ENCODE measurements at places on chromosomes 2 and 18. TPM values are rescaled to one million over a fixed set of nuclear protein-coding genes. Genes with fewer than 3 reads are reported as not detected.
A peak's percentile ranks its signal among the peaks of the same experiment; 100 is the strongest.

SRD5A2 gene
- total RNA-seq: not detected

NGEF gene
- 7.4 TPM for total RNA-seq

SLC38A11 gene
- not detected for total RNA-seq

FIGN gene
- 9.0 TPM for total RNA-seq

AKAIN1 gene
- not detected for total RNA-seq

LAMA3 gene
- total RNA-seq: 269 TPM

- H3K4me1 ChIP-seq: peaks cover 7% of the 10 kb centered on the region
- H3K27me3 ChIP-seq: no peaks in the 10 kb centered on the region
- H3K36me3 ChIP-seq: no peaks in the 10 kb centered on the region
- peak; percentile 23 for DNase-seq
- no peak overlapping the region for H3K27ac ChIP-seq
These were observed 709.6 kb downstream of the SOCS6 start for GRCh38 chr18:70998490-70998889.

DNA sequence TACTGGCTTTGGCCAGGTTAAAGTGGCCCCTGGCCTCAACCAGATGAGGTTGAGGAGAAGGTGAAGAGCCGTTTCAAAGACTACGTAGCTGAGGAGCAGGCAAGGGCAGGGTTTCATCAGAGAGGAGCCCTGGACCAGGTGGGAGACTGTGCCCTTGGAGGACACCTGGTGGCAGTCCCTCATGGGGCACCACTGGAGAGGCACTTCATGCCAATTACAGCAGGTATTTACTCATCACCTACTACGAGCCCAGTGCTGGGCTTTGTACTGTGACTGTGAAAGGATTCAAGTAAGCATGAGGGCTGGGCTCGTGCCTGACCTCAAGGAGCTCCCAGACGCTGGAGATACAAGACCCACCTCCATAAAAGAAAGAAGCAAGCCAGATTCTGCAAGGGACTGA is 37.6 kb downstream of the SMAD7 start:
- H3K27me3 ChIP-seq: no peaks in the 10 kb centered on the region
- peak; percentile 56 for DNase-seq
- no peak overlapping the region for H3K4me3 ChIP-seq
- H3K27ac ChIP-seq: no peak overlapping the region

DNA sequence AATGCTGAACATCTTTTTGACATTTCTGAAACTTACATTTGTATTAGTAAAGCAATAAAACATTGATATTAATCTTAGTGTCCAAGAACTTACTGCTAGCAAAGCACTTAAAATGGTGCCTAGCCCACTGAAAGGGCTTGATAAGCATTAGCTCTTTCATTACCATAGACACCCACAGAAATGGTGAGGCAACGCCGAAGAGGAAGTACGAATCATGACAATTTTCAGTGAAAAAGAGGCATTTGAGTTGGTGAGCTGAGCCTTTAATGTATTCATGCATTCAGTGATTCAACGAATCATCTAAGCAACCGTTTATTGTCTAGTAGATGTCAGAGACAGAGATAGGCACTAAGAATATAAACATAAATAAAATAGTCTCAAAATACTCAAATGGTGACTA is 101.1 kb downstream of the PIGN start:
- no peaks in the 10 kb centered on the region for H3K27me3 ChIP-seq
- H3K4me1 ChIP-seq: no peaks in the 10 kb centered on the region
- H3K4me3 ChIP-seq: no peak overlapping the region
- no peaks in the 10 kb centered on the region for H3K36me3 ChIP-seq
- DNase-seq: no peak
- no peak overlapping the region for H3K27ac ChIP-seq

DNA sequence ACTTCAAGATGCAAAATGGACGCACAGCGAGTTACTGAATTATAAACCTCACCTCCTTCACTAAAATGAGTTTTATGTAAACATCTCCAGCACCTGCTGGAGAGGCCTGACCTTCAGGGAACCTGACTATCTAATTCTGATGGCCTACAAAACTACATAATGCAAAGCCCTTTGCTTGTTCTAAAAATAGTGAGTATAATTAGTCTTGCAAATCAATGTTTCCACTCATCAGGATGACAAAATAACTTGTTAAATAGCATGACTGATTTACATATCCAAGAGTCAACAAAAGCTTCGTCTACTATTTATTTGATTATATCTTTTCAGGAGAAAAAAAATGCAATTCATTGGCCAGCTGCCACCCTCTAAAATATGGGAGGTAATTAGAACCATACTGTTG is 326.3 kb upstream of the MC4R start:
- no peak overlapping the region for H3K27ac ChIP-seq
- H3K4me3 ChIP-seq: no peak overlapping the region

GRCh38 chr2:152466041-152466440 is 131.1 kb downstream of the FMNL2 start:
- peak; percentile 93 for DNase-seq
- H3K36me3 ChIP-seq: peaks cover 12% of the 10 kb centered on the region
- peaks cover 55% of the 10 kb centered on the region for H3K4me1 ChIP-seq
- H3K27ac ChIP-seq: peak overlapping the region; percentile 95
- H3K4me3 ChIP-seq: peak overlapping the region; percentile 66

GRCh38 chr18:73848656-73849055 is 299.0 kb downstream of the FBXO15 start:
- peak overlapping the region; percentile 68 for H3K27ac ChIP-seq
- H3K4me3 ChIP-seq: peak overlapping the region; percentile 0
- DNase-seq: peak; percentile 48
- H3K27me3 ChIP-seq: no peaks in the 10 kb centered on the region

DNA sequence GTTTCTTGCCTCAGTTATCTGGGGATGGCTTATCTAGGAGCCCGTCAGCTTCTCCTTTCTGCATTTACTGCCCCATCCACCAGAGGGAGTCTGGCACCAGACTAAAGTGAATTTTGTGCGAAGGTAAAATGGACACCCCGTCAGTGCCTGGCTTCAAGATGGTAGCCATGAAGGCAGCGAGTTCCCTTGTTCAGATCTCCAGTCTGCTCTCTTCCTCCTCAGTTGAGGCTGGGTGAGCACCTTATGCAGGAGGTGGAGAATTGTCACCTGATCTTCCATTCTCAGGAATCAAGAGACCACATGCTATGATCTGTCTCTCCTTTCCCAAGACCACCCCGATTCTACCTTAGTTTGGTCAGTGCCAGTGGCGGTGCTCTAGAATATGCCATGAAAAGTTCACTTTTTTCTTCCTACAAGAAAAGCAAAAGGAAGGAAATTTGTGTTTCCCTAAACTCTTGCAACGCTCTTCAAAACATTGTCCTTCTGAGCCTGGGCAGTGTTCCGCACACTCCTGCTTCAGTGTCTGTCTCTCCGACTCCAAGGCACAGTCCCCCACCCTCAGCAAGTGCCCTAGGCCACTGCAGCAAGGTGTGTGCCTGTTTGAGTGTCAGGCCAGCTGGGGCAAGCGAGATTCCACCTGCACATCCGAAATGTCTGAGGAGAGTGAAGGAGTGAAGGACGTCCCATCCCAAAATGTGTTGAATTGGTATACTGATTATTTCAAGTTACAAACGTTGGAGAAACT is 168.6 kb downstream of the SS18 start:
- H3K4me1 ChIP-seq: peaks cover under 1% of the 10 kb centered on the region
- no peaks in the 10 kb centered on the region for H3K36me3 ChIP-seq
- peak; percentile 67 for DNase-seq
- H3K4me3 ChIP-seq: no peak overlapping the region

GRCh38 chr2:150169237-150169629 is 318.2 kb downstream of the RND3 start:
- no peaks in the 10 kb centered on the region for H3K36me3 ChIP-seq
- H3K4me1 ChIP-seq: peaks cover 28% of the 10 kb centered on the region
- no peak overlapping the region for H3K27ac ChIP-seq

DNA sequence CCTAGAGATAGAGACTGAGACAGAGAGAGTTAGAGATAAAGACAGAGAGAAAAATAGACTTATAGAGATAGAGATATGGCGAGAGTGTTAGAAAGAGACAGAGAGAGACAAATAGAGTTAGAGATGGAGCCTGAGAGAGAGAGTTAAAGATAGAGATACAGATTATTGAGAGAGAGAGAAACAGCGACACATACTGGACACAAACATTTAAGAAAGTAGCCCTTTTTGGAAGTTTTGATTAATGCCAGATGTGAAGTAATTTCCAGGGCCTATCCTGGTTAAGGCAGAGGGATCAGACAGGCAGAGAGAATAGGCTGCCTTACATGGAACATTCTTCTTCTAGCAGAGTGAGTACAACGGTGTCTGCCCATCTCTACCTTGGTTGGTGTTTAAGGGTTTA is 311.6 kb upstream of the CDH7 start:
- no peaks in the 10 kb centered on the region for H3K4me1 ChIP-seq
- H3K36me3 ChIP-seq: no peaks in the 10 kb centered on the region
- DNase-seq: peak; percentile 19
- no peak overlapping the region for H3K4me3 ChIP-seq

GRCh38 chr2:237864940-237865622 is 5.7 kb downstream of the RAMP1 start:
- peak overlapping the region; percentile 86 for H3K27ac ChIP-seq
- H3K36me3 ChIP-seq: no peaks in the 10 kb centered on the region
- no peak overlapping the region for H3K4me3 ChIP-seq
- H3K4me1 ChIP-seq: peaks cover 24% of the 10 kb centered on the region
- DNase-seq: peak; percentile 86
- H3K27me3 ChIP-seq: no peaks in the 10 kb centered on the region

DNA sequence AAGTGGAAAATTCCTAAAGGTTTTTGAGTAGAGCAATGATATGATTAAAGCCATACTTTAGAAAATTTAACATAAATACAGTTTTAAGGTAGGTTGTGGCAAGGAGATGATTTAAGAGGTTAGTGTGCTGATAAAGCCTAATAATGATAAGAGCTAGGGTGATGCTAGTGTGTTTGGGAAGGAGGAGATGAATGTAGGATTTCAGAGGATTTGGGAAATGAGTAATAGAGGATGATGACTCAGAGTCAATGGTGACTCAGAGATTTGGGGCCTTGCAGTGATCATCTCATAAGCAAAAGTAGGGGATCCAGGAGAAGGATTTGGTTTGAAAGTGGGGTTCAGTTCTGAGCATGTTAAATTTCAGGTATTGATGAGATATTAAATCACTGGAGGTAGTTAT is 23.3 kb downstream of the STAMBP start:
- peaks cover 53% of the 10 kb centered on the region for H3K36me3 ChIP-seq
- H3K27me3 ChIP-seq: no peaks in the 10 kb centered on the region
- H3K27ac ChIP-seq: no peak overlapping the region
- peaks cover 8% of the 10 kb centered on the region for H3K4me1 ChIP-seq
- DNase-seq: peak; percentile 71

DNA sequence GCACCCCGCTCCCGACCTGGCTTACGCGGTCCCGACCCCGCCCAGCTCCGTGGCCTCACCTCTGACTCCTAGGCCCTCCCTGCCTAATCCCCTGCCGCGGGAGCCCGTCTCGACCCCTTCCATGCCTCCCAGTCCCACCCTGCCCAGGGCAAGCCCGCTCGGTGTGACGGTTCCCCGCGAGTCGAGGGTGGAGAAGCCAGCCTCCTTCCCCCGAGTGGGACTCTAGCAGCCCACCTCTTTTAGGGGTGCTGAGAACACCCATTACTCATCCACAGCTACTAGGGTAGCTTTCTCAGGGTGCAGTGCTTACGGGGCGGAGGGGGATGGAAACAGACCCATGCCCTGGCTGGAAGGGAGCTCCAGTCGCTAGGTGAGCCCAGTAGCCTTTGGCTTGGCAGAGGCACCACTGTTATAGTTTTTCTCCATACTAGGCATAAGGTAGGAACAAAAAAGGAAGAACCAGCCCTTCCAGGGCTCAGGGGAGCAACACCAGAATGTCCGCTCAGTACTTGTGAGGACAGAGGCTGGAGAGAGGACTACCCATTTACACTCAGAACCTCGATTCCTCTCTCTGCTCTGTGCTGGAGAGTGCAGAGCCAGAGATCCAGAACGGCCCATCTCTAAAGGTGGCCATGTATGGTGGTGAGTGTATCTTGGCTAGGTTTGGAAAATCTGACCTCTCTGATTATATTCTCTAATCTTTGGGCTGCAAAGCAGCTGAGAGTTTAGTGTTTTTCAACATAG is 606 bp downstream of the AGBL5 start:
- no peaks in the 10 kb centered on the region for H3K27me3 ChIP-seq
- H3K36me3 ChIP-seq: peaks cover 42% of the 10 kb centered on the region
- DNase-seq: peak; percentile 13

- H3K4me1 ChIP-seq: no peaks in the 10 kb centered on the region
- H3K36me3 ChIP-seq: no peaks in the 10 kb centered on the region
- no peak overlapping the region for H3K4me3 ChIP-seq
- no peaks in the 10 kb centered on the region for H3K27me3 ChIP-seq
These were observed 91.3 kb downstream of the MGAT5 start for GRCh38 chr2:134344954-134345697.

- peaks cover 15% of the 10 kb centered on the region for H3K27me3 ChIP-seq
- peak; percentile 11 for DNase-seq
- H3K4me3 ChIP-seq: no peak overlapping the region
- no peak overlapping the region for H3K27ac ChIP-seq
- no peaks in the 10 kb centered on the region for H3K36me3 ChIP-seq
These were observed 7.6 kb downstream of the GPR45 start for GRCh38 chr2:105249181-105249580.

DNA sequence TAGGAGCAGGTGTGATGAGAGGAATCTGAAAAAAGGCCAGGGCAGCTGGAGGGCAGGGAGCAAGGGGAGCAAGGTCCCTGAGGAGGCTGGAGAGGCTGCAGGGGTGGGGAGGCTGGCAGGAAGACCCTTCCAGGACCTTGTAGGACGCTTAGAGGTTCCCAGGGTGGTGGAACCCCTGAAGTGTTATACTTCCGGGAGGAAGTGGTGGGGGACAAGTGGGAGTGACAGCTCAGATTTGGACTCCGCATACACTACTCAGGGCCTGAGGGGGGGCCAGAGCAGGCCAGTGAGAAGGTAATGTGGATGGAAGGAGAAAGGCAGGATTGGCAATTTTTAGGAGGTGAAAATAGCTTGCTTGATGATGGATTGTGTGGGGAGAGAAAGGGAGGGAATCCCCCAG is 1.9 kb upstream of the NCAPH start:
- H3K27me3 ChIP-seq: no peaks in the 10 kb centered on the region
- peaks cover 13% of the 10 kb centered on the region for H3K36me3 ChIP-seq
- peak overlapping the region; percentile 75 for H3K27ac ChIP-seq
- H3K4me3 ChIP-seq: peak overlapping the region; percentile 68

Data from MCF 10A (cell line).